CD4-positive, alpha-beta T cell treated with Interleukin-15 for 1 hour (primary cell): ENCODE measurements at places on chromosomes 11 and 22.

DNA sequence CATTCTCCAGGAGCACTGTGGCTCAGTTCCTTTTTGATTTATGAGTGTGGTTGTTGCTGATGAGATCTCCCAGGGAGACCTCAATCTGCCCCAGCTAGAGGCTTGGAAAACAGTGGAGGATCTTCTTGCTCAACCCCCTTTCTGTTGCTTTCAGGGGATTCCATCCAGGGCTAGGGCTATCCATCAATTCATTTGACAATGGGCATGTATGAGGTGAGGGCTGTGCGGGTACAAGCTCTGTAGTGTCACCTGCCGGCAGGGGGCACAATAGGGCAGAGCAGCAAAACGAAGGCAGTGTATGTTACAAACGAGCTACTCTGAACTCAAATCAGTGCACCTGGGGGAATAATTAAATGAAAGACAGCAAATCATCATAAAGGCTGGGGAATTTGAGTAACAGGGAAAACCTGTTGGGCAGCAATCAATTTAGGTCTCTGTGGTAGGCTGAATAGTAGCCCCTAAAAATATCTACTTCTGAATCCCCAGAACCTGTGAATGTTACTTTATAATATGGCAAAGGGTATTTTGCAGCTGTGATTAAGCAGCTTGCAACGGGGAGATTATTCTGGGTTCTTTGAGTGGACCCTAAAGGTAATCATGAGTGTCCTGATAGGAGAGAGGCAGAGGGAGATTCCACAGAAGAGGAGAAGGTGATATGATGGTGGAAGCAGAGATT is 170.3 kb upstream of the ZBED5 start:
- peak; percentile 65 for DNase-seq

DNA sequence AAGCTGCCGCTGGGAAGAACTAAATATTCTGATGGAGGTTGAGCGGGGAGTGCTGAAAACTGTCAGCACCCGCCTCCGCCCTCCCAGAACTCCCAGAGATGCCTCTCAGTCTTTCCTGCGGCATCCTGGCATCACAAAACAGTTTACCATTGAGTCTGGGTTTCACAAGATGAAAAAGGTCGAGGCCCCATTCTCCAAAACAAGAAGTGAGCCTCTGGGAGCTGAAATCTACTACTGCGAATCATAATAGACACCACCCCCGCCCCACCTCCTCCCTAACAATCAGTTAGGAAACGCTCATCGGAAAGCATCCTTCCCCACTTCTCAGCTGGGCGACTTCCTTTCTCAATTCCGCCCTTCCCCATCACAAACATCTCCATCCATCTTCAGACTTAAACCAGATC is 1.0 kb downstream of the SUN2 start:
- peak; percentile 50 for DNase-seq

- DNase-seq: no peak
These were observed 105.8 kb downstream of the ARHGAP20 start for GRCh38 chr11:110606415-110606814.

- DNase-seq: no peak
These were observed 151.6 kb upstream of the MTMR2 start for GRCh38 chr11:96075532-96075959.

- no peak for DNase-seq
These were observed 4.0 kb downstream of the APBB1 start for GRCh38 chr11:6414874-6415328.

GRCh38 chr11:116148056-116148455 is 624.7 kb downstream of the BUD13 start:
- DNase-seq: no peak

DNA sequence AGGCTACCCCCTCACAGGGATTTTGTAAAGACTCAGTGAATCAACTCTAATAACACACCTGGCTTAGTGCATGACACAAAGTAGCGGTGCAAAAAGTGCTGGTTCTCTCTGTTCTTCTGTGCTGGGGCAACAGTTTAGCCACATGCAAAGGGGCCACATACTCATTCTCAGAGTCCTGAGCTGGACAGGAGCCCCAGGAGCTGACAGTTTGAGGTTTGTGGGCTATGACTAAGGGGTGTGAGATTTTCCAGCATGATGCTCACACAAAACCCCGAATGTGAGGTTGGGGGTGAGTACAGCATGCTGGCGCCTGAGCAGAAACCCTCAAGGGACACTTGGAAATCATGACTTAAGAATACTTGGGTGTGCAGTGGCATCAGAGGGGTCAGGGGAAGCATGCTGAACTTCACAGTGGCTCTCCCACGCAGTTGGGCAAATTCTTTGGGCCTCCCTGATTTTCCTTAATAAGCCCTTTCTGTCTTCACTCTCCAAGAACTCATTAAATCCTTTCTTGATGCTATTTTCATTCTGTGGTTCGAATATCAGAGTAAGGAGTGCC is 31.0 kb downstream of the TMPRSS5 start:
- DNase-seq: no peak

DNA sequence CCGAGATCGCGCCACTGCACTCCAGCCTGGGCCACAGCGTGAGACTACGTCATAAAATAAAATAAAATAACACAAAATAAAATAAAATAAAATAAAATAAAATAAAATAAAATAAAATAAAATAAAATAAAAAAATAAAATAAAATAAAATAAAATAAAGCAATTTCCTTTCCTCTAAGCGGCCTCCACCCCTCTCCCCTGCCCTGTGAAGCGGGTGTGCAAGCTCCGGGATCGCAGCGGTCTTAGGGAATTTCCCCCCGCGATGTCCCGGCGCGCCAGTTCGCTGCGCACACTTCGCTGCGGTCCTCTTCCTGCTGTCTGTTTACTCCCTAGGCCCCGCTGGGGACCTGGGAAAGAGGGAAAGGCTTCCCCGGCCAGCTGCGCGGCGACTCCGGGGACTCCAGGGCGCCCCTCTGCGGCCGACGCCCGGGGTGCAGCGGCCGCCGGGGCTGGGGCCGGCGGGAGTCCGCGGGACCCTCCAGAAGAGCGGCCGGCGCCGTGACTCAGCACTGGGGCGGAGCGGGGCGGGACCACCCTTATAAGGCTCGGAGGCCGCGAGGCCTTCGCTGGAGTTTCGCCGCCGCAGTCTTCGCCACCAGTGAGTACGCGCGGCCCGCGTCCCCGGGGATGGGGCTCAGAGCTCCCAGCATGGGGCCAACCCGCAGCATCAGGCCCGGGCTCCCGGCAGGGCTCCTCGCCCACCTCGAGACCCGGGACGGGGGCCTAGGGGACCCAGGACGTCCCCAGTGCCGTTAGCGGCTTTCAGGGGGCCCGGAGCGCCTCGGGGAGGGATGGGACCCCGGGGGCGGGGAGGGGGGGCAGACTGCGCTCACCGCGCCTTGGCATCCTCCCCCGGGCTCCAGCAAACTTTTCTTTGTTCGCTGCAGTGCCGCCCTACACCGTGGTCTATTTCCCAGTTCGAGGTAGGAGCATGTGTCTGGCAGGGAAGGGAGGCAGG is at the start of gene GSTP1:
Gene GSTP1 (plus strand): TSS at position 566 of the 958 bp plus-strand sequence. CDS start 32 bp downstream, at position 598.
- peak; percentile 79 for DNase-seq

DNA sequence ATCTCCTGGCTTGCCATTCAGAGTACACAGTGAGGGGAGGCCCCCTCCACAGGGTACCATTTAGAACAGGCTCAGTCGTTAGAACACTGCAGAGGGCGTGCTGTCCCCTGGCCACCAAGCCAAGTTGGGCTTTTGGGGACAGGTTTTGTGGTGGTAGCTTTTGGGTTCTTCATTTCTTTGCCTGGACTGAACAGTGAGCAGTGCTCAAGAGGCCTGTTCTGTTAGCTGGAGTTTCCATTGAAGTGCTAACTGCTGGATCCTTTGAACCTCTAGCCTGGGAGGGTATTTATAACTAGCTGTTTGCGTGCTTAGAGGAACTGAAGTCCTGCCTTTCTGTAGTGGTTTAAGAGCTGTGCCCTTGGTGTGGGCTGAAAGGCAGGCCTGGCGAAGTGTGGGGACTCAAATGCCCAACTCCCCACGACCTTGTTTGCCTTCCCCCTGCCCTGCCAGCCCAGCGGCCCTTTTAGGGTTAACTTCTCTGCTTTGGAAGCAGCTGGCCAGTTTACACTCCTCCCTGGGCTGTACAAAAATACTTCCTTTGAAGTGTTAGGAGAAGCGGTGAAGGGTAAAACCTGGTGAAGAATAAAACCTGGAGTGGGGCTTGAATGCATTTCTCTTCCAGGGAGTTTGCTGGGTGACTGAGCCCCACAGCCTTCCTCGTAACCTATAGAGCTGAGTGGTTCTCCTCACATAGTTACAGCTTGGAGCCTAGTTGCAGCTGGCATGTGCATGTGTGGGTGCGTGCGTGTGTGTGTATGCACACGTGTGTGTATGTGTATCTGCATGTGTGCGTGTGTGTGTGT is 34.6 kb downstream of the ZNRF3 start:
- DNase-seq: no peak

DNA sequence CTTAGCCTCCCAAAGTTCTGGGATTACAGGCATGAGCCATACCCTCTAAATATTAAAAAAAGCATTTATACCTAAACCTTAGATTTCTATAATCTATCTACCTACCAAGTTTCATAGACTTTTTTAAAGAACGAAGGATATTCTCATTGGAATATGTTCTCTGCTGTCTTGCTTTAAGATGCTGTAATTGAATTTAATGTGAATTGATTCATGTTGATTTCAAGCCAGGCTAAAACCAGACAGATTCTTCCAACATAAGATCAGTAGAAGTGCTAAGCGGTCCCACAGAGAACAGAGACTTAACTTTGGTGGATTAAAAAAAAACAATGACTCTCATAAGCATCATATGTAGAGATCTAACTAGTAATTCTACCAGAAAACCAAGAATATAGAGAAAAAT is 14.2 kb downstream of the KREMEN1 start:
- DNase-seq: no peak

DNA sequence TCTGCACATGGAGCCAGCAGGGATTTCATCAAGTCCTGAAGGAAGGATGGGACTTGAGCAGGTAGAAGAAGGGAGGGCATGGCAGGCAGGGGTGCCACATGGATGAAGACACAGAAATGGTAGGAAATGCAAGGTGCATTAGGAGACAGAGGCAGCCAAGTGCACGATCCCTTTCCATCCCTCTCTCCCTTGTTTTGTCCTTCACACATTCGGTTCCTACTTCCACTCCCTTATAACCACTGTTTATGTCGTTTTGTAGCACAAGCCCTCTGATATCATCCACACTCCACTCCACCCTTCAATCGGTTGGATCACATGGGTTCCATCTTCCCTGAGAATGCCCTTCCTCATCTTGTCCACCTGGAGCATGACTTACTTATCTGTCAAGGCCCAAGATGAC is 35.2 kb downstream of the IFT27 start:
- DNase-seq: no peak

DNA sequence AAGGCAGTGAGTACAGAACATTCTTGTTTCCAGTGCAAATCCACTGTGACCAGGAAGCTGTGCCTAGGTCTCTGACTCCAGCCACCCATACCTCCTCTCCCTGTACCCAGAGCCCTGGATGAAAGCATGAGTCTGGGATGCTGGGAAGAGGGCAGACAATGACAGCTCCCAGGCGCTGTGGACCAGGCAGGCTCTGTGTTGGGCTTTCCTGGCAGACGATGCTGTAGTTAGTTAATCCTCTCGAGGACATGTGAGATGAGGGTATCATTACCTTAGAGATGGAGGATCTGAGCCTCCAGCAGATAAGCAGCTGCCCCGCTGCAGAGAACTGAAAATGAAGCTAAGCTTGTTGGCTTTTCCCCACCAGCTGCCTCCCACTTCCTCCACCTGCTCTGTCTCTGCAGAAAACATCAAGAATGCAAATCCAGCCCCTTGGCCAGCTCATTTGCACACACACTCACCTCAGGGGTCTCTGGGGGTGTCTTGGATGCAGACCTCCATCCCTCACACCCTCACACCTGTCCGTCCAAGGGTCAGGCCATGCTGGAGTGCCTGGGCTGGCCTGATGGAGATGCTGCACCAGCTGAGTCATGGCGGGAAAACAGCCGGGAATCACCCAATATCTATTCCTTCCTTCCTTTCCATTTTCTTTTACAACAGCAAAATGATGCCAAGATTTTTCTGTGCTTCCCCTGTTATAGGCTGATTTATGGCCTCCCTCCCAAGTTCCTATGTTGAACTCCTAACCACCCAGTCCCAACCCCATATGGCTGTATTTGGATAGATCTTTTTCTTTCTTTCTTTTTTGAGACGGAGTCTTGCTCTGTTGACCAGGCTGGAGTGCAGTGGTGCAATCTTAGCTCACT is 94.9 kb upstream of the SEPTIN5 start:
- no peak for DNase-seq

GRCh38 chr11:114397349-114397982 is 2.8 kb downstream of the C11orf71 start:
- no peak for DNase-seq

- DNase-seq: no peak
These were observed 72.5 kb upstream of the UCP3 start for GRCh38 chr11:74081428-74081827.

DNA sequence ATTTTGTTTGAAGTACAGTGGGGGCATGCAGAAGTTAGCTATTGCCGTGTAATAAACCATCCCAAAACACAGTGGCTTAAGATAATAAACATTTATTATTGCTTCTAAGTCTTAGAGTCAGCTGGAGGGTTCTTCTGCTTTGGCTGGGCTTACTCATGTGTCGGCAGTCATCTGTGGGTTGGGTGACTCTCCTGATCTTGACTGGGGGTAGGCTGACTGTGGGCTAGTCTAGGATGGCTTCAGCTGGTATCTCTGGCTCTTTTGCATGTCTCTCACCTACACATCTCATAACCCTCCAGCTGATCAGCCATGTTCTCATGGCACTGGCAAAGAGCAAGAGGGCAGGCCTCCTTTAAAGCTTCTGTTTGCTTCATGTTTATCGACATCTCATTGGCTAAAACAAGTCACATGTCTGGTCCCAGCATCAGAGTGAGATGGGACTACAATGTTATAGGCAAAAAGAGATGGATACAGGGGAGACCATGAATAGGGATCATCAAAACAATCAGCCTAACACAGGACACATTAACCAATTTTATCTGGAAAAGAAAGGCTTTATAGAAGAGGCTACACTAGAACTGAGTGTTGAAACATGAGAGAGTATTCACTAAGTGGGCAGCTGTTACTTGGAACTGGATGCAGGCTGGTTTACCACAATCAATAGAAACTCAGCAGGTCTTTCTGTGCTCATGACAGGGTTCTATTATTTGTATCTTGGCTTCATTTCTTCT is 5.1 kb downstream of the LRRC51 start:
- DNase-seq: no peak

GRCh38 chr22:35306350-35306967 is 6.8 kb downstream of the TOM1 start:
- no peak for DNase-seq

GRCh38 chr11:86230921-86231434 is 13.6 kb upstream of the EED start:
- no peak for DNase-seq

DNA sequence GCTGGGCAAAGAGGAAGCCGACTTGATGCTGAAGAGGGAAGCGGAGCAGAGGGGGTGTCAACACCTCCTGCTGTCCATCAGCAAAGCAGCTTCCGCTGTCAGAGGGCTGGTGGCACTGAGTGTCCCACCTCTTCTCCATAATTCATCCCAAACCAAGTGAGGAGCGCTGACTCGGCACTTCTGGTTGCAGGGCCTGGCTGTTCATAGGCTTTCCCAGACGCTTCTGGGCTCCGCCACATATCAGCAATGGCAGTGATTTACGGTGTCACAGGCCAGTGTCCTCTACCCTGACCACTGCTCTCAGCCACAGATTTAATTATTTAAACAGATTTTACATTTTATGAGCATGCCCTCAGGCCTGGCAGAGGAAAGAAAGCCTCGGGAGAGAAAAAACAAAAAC is 70.1 kb upstream of the TENM4 start:
- no peak for DNase-seq

- DNase-seq: no peak
These were observed 844.2 kb downstream of the JRKL start for GRCh38 chr11:97234016-97234415.

- no peak for DNase-seq
These were observed 48.0 kb downstream of the TIMP3 start for GRCh38 chr22:32849501-32849900.
